ENCODE measurements at places on chromosomes 5 and 9.

DNA sequence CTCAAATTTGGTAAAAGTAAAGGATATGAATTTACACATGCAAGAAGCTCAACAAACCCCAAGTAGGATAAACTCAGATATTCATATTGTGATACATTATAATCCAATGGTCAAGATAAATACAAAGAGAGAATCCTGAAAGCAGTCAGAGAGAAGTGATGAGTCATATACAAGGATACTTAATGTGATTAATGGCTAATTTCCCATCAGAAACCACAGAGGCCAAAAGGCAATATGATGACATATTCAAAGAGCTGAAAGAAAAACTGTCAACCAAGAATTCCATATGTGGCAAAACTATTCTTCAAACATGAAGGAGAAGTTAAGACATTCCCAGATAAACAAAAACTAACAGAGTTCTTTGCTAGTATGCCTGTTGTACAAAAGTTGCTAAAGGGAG lies 19.5 kb upstream of the IRF1 start:
- DNase-seq, result no peak

DNA sequence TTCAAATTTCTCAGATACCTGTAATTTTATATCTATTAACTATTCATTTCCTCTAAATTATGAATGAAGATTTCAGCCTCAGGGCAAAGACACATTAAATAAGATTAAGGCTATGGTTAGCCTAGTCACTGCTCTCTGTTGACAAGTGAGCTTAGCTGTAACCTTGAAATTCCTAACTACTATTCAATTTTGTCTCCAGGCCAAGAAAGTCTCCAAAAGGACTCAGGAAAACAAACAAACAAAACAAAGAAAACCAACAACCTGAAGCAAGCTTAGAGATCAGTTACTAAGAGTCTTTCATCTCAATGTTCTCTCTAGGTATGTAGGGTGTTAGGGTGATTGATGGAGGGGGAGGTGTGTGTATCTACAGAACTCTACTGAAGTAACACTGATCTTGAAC lies 9.6 kb upstream of the CTNNAL1 start:
- no peak for DNase-seq

GRCh38 chr5:9787861-9788600 lies 157.9 kb upstream of the TAS2R1 start:
- DNase-seq, result no peak

- no peak for DNase-seq
Measured at GRCh38 chr9:134637241-134637640, 4.4 kb upstream of the COL5A1 start.

- no peak for DNase-seq
Measured at GRCh38 chr5:137084016-137084415, 415.1 kb downstream of the SPOCK1 start.
